Mammary epithelial cell (primary cell): ENCODE measurements at places on chromosomes 7 and 10. TPM values are rescaled to one million over a fixed set of nuclear protein-coding genes. Genes with fewer than 3 reads are reported as not detected.

The ADARB2 gene
- polyA plus RNA-seq, result not detected

DNA sequence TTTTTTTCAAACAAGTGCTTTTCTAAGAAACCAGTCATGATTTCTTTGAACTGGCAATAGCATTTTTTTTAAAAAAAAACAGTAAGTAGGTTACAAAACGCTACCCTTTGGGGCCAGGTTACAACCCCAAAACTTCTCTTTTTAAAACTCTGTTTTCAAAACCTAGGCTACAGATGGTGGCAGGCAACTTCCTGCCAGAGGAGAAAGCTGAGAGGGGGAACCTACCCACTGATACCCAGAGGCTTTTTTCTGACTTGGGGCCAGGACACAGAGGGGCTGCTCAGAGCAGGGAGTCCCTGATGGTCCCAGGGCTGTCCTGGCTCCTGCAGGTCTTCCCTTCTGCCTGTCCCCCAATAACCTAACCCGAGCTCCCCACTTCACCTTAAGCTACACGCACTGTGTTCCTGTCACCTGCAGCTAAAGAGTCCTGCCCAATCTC lies 6.9 kb downstream of the STN1 start:
- DNase-seq, result no peak

- DNase-seq, result no peak
Observed at GRCh38 chr10:121947343-121948330, 19.8 kb upstream of the ATE1 start.

The PLXDC2 gene
- polyA plus RNA-seq, result 13.0 TPM

DNA sequence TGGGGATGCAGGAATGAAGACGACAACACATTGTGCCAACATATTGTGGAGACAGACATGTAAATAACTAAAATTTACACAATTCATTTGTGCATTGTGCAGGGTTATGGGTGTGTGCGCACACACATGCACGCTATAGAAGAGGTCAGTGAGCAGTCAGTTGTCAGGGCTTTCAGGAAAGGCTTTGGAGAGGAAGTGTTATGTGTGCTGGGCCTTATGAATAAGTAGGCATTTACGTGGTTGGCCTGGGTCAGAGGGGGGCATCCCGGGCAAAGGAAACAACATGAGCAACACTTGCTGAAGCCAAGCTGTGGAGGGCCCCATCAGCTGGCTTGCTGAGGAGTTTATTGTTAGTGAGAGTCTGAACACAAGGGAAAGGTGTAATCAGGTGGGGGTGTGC lies 4.1 kb downstream of the PRXL2A start:
- no peak for DNase-seq

DNA sequence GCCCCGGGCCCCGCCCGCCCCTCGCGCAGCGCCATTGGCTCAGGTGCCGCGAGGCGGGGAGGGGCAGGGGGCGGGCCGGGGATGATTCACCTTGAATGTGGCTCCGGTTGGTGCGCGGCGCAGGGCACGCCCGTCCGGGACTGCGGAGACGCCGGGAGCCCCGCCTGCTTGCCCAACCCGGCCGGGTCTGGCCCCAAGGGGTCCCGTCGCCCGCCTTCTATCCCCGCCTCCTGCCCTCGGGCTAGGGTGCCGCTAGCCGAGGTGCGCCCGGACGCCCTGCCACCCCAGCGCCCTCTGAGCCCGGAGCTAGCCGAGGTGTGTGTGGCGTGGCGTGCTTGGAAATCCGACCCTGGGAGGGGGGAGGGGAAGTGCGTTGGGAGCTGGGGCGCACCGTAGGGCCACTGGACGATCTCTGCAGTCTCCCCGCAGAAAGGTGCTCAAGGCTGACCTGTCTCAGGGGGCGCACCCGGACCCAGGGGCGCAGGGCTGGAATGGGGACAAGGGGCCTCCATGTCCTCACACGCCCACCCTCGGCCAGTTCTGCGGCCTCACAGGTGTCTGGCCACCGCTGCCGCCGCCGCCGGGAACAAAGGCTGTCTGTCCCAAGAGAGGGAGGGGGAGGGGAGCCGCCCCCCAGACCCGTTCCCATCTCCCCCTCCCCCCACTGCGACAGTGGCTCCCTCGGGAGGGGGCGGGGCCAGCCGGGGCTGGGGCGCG lies 168.9 kb downstream of the NRF1 start:
- DNase-seq, result peak; percentile 90

GRCh38 chr7:123440101-123440548 lies 94.3 kb downstream of the IQUB start:
- no peak for DNase-seq

DNA sequence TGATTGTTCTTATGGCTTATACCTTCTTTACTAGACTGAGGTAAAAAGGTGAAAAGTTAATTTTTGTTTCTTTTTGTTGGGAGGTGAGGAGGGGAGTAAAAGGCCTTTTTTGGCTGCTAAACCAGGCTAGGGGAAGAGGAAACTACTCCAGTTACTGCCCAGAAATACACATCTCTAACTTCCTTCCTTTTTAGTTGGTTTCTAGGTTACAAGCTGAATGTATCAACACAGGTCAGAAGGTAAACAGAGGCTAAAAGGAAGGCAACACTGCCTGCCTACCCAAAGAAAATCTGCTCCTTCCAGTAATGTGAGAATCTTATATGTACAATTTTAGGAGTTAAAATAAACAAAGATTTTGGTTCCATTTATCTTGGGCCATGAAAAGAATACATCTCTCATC lies 140.4 kb downstream of the NRBF2 start:
- no peak for DNase-seq

GRCh38 chr10:103645141-103646054 lies 151.9 kb downstream of the NEURL1 start:
- DNase-seq, result peak; percentile 73

DNA sequence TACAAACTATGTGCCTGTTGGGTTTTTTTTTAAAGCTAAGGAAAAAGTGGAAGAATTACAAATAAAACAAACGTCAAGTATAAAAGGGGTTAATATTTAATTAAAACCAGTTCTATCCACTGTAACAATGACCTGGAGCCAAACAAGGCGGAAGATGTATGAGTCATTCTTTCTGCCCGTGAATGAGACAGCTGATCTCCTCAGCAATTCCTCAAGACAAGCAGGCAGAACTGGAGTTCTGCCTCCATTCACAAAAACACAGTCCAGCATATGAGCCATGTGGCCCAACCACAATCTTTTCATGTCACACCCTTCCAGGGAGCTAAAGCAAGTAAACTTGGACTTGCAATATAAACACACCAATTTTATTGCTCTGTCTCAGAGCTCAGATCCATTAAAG lies 8.4 kb downstream of the ETV1 start:
- peak; percentile 94 for DNase-seq

DNA sequence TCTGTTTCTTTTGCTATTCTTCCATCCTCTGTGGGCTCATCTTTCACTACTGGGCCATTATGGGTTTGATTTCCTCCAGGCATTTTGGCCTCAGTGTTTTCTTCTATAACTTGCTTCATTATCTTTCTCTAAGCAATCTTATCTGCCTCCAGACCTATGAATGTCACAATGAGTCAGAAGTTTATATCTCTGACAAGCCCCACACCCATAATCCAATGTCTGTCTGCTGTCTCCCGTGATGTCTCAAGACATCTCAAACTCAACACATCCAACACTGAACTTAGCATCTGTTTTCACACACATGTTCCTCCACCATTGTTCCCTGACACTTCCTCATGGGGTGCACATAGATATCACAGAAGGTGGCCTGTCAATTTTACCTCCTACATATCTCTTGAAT lies 46.7 kb upstream of the RHOBTB1 start:
- no peak for DNase-seq

The UCN3 gene
- polyA plus RNA-seq, result not detected

DNA sequence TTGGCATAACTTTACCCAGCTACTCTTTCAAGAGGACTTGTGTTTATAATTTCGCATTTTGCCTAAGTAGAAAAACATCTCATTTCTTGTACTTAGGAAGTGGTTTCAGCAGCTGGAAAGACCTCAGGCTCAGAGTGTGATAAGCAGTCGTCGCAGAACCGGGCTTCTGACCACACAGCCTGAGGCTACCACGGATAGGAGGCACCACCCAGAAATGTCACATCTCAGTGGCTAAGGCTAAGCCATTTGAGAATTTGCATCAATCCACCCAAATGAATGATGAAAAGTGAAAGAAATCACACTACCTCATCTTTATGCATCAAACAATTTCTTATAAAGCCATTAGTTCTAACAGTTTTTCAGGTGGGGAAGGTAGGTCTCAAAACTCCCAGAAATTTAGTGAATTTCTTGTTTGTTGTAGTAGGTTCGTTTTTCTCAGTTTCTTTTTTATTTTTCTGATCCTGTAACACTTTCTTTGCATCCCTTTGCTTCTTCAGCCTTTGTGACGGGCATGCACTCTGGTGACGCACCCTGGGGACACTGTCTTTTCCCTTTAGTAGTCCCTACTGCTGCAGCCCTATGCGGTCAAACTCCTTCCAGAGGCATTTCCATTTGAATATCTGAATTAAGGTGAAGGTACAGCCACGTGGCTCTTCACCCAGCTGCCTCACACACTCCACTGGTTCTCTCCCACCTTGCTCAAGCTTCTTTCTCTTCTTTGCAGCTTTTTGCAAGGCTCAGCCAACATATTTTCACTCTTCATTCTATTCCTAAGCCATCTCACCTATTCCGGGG lies 68.5 kb downstream of the MAP3K8 start:
- DNase-seq, result no peak

- DNase-seq, result peak; percentile 43
Observed at GRCh38 chr10:17059197-17059688, 70.4 kb downstream of the CUBN start.

The PPP1R3C gene
- polyA plus RNA-seq, result 2.7 TPM

GRCh38 chr10:117138838-117139580 lies 939 bp upstream of the VAX1 start:
- DNase-seq, result no peak

The TNRC18 gene
- 22.3 TPM for polyA plus RNA-seq

DNA sequence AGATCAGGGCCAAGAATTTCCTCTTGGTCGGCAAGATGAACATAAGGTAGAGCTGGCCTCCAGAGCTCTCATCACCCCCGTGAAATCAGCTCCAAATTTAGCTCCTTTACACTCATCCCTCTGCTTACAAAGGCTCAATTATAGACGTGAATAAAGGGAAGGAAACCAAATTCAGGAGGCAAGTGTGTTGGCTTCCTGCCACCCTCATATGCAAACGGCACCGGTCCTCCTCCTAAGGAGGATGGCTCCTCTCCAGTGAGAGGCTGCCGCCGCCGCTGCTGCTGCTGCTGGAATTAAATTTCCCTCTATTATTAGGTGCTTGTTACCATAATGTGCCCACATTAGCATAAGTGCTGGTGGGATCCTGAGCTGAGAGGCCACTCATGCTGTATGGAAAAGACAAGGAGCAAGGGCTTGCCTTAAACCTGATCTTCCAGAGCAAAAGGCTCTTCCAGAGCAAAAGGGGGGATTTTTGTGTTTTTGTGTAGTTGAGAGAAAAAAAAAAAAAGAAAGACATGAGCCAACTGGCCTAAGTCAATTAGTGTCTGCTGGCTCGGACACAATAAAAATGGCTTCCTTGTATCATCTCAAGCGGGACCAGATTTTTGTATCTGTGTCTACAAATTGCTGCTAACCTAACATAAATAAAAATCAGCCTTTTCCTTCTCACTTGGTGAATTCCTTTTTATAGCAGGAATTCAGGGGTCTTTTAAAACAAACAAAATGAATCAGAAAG lies 68.4 kb downstream of the CDHR3 start:
- no peak for DNase-seq

GRCh38 chr7:749140-749551 lies 22.1 kb upstream of the PRKAR1B start:
- no peak for DNase-seq

The BEND7 gene
- polyA plus RNA-seq, result 1.4 TPM

- peak; percentile 87 for DNase-seq
Observed at GRCh38 chr10:109343293-109343692, 580.0 kb downstream of the XPNPEP1 start.

GRCh38 chr7:41732843-41733306 lies 30.0 kb upstream of the INHBA start:
- peak; percentile 39 for DNase-seq

GRCh38 chr7:106329971-106330733 lies 45.4 kb upstream of the NAMPT start:
- DNase-seq, result peak; percentile 74

- no peak for DNase-seq
Observed at GRCh38 chr7:52271703-52272102, 763.7 kb upstream of the POM121L12 start.

GRCh38 chr7:74044366-74045350 lies 16.7 kb downstream of the ELN start:
- no peak for DNase-seq
